ENCODE measurements at places on chromosomes 4 and X. TPM values are rescaled to one million over a fixed set of nuclear protein-coding genes. Genes with fewer than 3 reads are reported as not detected.
A peak's percentile ranks its signal among the peaks of the same experiment; 100 is the strongest.

The DKK2 gene
- total RNA-seq = 17.2 TPM

- DNase-seq = peak; percentile 10
These were observed at the start of gene GPC4 for GRCh38 chrX:133415276-133416105. GPC4 (minus strand) TSS chrX:133415489; CDS start chrX:133414965, 524 bp downstream.

The LEF1 gene
- 1.9 TPM for total RNA-seq

DNA sequence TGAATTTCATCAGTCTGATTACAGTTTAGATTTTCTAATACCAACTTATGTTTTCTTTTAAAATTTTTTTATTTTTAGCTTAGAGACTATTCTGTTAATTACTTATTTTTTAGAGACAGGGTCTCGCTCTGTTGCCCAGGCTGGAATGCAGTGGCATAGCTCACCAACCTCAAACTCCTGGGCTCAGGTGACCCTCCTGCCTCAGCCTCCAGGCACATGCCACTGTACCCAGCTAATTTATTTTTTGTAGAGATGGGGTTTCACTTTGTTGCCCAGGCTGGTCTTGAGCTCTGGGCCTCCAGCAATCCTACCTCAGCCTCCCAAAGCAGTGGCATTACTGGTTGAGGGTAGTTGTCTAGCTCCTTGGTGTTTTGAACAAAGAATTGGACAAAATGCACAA lies 102.0 kb downstream of the KLHL8 start:
- no peak for DNase-seq

The TMEM47 gene
- 24.9 TPM for total RNA-seq

- DNase-seq = no peak
These were observed 139.2 kb downstream of the LINC00632 start for GRCh38 chrX:140848800-140849199.

GRCh38 chr4:88439161-88439760 lies 17.7 kb upstream of the HERC5 start:
- DNase-seq = no peak

The GLOD5 gene
- total RNA-seq = not detected

DNA sequence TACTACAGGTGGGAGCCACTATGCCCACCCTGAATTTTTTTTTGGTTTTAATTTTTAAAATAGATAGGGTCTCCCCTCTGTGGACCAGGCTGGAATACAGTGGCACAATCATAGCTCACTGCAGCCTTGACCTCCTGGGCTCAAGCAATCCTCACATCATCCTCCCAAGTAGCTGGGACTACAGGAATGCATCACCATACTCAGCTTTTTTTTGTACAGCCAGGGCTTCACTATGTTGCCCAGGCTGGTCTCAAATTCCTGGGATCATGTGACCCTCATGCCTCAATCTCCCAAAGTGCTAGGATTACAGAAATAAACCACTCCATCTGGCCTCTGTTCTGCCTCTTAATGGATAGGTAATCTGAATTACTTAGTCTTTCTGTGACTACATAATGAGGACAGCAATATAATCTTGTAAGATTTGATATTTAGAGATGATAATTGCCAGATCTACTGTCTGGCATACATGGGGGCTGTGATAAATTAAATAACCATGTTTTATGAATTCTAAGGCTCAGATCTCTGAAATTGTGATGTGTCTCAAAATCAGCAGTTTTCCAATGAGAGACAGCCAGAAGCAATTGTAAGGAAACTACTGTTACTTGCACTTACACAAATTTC lies 26.7 kb downstream of the PDS5A start:
- DNase-seq = no peak

The GAGE12H gene
- total RNA-seq = not detected

DNA sequence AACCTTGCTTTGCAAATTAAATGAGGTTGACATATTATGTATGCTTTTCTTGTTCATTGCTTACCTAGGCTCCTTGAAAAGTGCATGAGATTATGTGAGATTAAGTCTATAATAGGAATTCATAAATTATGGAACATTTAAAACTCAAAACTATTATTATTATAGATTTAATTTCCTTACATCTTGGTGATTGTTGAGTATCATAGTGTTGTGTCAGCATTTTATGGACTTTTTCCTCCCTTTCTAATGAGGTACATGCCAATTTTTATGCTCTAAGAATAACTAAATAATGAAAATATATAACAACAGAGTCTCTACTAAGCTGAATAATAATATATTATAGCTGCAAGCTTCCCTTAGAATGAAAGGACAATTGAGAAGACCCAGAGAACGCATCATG lies 848.8 kb upstream of the AADAT start:
- no peak for DNase-seq

DNA sequence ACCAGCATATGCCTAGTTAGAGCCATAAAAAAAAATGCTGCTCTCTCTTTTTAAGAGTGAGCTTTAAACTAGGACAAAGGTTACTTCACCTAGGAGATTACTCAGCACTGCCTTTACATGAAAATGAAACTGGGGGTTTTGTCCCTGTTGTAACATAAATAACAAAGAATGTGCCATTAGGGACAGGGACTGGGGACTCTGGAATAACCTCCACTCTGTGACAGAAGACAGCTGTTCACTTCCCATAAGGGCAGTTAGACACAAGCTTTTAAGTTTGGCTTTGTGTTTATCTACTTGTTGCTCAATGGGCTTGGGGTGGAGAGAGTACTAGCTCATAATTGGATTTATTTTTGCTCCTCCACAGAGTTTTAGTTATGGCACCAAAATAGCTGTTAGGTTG lies 11.9 kb downstream of the ENPEP start:
- no peak for DNase-seq
